ENCODE measurements at places on chromosomes 5 and 9. TPM values are rescaled to one million over a fixed set of nuclear protein-coding genes. Genes with fewer than 3 reads are reported as not detected.

DNA sequence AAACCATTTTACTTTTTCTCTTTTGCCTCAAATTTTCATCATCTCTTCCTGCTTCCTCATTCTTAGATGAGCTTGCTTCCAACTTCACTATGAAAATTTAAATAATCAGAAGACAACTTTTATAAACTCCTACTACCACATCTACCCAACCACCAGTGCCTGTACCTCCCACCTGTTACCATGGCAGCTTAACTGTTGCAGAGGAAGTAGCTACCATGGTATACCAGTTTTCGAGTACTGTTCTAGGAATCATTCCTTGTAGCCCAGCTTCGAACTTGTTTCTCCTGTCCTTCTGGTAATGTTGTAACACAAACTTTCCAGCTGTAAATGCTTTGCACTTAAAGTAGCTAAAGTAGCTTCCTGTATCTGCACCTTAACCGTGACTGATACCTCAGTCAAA, 266.8 kb upstream of the NREP start:
- no peaks in the 10 kb centered on the region for H3K36me3 ChIP-seq
- no peaks in the 10 kb centered on the region for H3K27me3 ChIP-seq
- no peak overlapping the region for H3K27ac ChIP-seq

GRCh38 chr5:118965890-118966289, 22.5 kb downstream of the DTWD2 start:
- no peak overlapping the region for H3K27ac ChIP-seq
- H3K36me3 ChIP-seq, result peaks cover 4% of the 10 kb centered on the region
- H3K4me3 ChIP-seq, result no peak overlapping the region
- DNase-seq, result no peak
- H3K4me1 ChIP-seq, result no peaks in the 10 kb centered on the region

The PHF19 gene
- total RNA-seq, result 50.0 TPM

DNA sequence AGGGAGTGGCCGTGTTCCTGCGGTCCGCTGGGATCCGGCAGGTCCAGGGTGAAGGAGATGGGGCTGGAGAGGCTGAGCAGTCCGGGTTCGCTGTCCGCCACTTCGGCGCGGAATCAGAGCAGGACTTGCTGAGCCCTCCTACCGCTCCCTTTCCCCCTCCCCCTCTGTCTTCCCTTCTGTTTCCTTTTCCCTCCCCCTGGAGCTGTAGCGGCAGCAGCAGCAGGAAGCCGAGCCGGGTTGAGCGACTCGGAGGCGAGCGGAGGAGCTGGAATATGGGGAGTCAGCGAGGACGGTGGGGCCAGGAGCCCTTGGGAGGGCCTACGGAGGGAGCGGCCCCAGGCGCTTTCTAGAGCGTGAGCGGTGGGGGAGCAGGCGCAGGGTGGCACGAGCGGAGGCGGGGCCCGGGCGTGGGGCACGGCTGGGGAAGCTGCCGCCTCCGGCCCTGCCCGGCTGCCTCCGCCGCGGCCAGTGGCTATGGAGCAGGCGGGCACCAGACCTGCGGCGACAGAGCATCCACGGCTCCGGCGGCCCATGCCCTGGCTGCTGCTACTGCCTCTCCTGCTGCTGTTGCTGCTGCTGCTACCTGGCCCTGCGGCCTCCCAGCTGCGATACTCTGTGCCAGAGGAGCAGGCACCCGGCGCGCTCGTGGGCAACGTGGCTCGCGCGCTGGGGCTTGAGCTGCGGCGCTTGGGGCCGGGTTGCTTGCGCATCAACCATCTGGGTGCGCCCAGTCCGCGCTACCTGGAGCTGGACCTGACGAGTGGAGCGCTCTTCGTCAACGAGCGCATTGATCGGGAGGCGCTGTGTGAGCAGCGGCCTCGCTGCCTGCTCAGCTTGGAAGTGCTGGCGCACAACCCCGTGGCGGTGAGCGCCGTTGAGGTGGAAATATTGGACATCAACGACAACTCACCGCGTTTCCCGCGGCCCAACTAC, at the start of gene PCDHAC2:
TSS of gene PCDHAC2 (plus strand) at position 184 of the 933 bp plus-strand sequence. CDS start at position 475, 291 bp downstream.
- DNase-seq, result no peak
- no peak within 1 kb of the TSS for H3K27ac ChIP-seq
- no peaks in the 10 kb centered on the region for H3K4me1 ChIP-seq
- no peak within 1 kb of the TSS for H3K4me3 ChIP-seq

DNA sequence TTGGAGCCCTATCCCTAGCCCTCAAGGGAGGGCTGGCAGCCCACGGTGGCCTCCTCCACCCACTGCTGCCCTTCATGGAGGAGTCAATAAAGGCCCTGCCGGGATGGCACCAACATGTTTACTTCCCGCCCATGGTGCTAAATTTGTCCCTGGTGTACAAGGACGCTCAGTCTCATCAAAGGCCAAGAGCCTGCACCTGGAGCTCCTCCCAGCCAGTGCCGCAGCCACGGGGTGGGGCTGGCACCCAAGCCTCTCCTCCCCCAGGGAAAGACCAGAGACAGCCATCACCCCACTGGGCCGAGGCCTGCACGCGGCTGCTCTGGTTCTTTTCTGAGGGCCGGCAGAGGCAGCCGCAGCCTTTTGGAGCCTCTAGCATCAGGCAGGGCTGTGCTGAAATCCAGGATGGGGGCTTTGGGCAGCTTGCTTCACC, 34.8 kb upstream of the RXRA start:
- H3K4me3 ChIP-seq, result no peak overlapping the region
- H3K4me1 ChIP-seq, result no peaks in the 10 kb centered on the region
- no peak overlapping the region for H3K27ac ChIP-seq
- H3K36me3 ChIP-seq, result no peaks in the 10 kb centered on the region
- peaks cover 39% of the 10 kb centered on the region for H3K27me3 ChIP-seq

GRCh38 chr5:179120951-179121666, 60.9 kb downstream of the ZNF354C start:
- H3K27me3 ChIP-seq, result peaks cover 5% of the 10 kb centered on the region
- H3K36me3 ChIP-seq, result peaks cover 26% of the 10 kb centered on the region
- H3K27ac ChIP-seq, result no peak overlapping the region
- DNase-seq, result no peak

DNA sequence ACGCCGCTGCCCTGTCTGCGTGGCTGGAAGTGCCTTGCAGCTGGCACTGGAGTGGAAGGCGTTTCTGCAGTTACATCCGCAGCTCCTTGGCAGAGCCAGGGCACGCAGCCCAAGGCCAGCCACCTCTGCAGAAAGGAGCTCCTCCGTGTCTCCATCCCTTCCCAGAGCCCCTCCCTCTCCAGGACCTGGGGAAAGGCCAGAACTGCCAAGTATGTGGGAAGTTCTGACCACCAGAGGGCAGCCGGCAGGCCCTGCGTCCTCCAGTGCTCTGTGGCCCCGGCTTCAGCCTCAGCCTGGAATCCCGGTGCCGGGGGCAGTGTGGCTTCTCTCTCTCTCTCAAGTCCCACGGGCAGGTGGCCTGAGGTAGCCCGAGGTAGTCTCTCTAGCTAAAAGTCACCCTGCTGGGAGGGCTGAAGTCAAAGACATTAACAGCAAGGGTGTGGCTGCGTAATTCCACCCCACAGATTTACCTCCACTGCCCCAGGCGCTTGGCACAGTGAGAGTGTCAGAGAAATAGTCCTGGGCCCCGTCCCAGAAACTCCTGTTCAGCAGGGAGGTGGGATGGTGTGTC, 101.7 kb upstream of the FCN2 start:
- peaks cover 42% of the 10 kb centered on the region for H3K4me1 ChIP-seq
- DNase-seq, result peak; percentile 29
- H3K27ac ChIP-seq, result peak overlapping the region; percentile 16

The FAM78A gene
- 0.63 TPM for total RNA-seq

- H3K27ac ChIP-seq, result no peak overlapping the region
- peaks cover 28% of the 10 kb centered on the region for H3K27me3 ChIP-seq
- H3K4me3 ChIP-seq, result no peak overlapping the region
- peak; percentile 4 for DNase-seq
- no peaks in the 10 kb centered on the region for H3K36me3 ChIP-seq
These were observed 24.8 kb downstream of the CCNJL start for GRCh38 chr5:160287378-160288051.

The TAF11L5 gene
- not detected for total RNA-seq

The CMBL gene
- 27.2 TPM for total RNA-seq

- no peaks in the 10 kb centered on the region for H3K36me3 ChIP-seq
These were observed 290.5 kb downstream of the SLF1 start for GRCh38 chr5:94908889-94909480.

- no peak for DNase-seq
- H3K36me3 ChIP-seq, result no peaks in the 10 kb centered on the region
- no peaks in the 10 kb centered on the region for H3K27me3 ChIP-seq
- H3K4me3 ChIP-seq, result no peak overlapping the region
- no peak overlapping the region for H3K27ac ChIP-seq
- no peaks in the 10 kb centered on the region for H3K4me1 ChIP-seq
These were observed 2062.7 kb upstream of the CDH6 start for GRCh38 chr5:29130786-29131185.

The ECSCR gene
- 0.60 TPM for total RNA-seq

DNA sequence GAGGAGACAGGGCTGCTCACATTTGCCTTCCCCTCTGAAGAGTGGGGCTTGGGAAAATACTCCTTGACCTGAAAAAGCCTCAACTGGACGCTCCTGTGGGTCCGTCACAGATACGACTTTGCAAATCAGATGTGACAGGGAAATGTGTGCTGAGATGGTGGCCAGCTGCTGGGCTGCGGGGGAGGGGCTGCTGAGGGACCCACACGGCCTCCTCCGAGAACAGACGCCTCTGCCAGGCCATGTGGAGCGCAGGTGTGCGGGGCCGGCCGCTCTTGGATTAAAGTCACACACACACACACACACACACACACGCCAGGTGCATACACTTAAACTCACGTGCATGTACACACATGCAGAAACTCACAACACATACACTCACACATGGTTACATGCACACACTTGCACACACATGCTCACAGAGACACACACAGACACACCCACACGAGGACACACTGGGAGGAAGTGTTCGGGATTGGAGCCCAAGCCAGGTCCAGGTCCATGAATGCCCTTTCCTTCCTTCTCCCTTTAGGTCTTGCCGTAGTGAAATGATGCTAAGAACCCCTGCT, 167.4 kb downstream of the GAPVD1 start:
- H3K36me3 ChIP-seq, result no peaks in the 10 kb centered on the region
- no peaks in the 10 kb centered on the region for H3K4me1 ChIP-seq
- no peak overlapping the region for H3K27ac ChIP-seq

The GRM6 gene
- total RNA-seq, result not detected

- H3K4me3 ChIP-seq, result no peak overlapping the region
- no peak for DNase-seq
- no peaks in the 10 kb centered on the region for H3K4me1 ChIP-seq
These were observed 409.7 kb downstream of the IRX1 start for GRCh38 chr5:4005335-4005734.

The TAS2R1 gene
- not detected for total RNA-seq

GRCh38 chr5:117220730-117221129, 646.1 kb upstream of the SEMA6A start:
- no peak overlapping the region for H3K27ac ChIP-seq
- DNase-seq, result no peak
- no peak overlapping the region for H3K4me3 ChIP-seq
- no peaks in the 10 kb centered on the region for H3K27me3 ChIP-seq

DNA sequence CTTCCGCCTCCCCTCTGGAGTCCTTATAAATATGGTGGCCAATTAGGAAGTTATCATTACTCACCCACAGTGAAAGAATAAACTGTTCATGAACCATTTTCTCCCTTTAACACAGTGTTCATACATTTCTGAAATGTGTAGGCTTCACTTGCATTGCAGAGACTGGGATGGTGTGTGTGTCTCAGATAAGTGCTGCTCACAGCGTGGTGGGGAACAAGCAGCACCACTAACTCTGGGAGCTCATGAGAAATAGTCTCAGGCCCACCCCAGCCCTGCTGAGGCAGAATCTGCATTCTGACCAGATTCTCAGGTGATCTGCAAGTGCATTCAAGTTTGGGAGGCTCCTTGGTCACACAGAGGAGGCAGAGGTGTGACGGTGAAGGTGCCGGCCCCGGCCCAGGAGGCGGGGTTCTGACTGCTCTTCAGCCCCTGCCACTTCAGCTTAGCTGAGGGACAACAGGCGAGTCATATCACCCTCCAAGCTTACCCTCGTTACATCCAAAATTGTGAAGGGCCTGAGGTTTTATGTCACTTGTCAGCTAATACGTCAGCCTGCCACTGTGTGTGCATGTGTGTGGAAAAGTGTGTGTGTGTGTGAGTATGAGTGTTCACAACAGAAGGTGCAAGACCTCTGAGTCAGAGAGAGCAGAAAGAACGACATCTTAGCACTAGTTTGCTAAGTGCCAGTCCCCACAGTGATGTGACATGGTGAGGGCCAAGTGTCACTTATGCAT, 34.7 kb downstream of the DAP start:
- H3K4me1 ChIP-seq, result peaks cover 90% of the 10 kb centered on the region
- DNase-seq, result no peak
- peaks cover 5% of the 10 kb centered on the region for H3K27me3 ChIP-seq
- peak overlapping the region; percentile 98 for H3K27ac ChIP-seq
- H3K36me3 ChIP-seq, result peaks cover 54% of the 10 kb centered on the region

DNA sequence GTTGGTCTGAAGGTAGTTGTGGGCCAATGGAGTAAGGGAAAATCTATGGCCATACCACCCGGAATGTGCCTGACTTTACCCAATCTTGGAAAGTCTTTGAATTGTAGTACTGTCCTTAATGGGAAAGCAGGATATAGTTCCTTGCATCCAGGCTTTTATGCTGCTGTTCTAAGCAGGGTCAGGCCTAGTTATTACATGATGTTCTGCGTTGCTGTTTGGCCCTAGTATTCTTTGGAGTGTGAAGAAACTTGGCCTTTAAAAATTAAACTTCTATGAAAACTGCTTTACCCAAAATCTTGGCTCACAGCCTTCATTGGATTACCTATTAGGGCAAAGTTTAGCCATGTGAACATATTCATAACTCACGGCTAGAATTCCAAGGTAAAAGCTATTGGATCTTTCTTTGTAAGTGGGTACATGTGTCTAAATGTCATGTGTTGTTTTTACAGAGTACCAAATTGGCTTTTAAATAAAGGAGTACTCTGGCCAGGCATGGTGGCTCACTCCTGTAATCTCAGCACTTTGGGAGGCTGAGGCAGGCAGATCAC, 211.1 kb downstream of the DTWD2 start:
- no peaks in the 10 kb centered on the region for H3K36me3 ChIP-seq
- H3K27ac ChIP-seq, result no peak overlapping the region
- no peaks in the 10 kb centered on the region for H3K27me3 ChIP-seq

The AK8 gene
- 0.10 TPM for total RNA-seq

The NKD2 gene
- not detected for total RNA-seq

GRCh38 chr5:34648840-34649158, 7.3 kb upstream of the RAI14 start:
- H3K4me1 ChIP-seq, result peaks cover 34% of the 10 kb centered on the region
- H3K27ac ChIP-seq, result peak overlapping the region; percentile 52
- no peaks in the 10 kb centered on the region for H3K36me3 ChIP-seq
- no peak for DNase-seq
- no peak overlapping the region for H3K4me3 ChIP-seq

GRCh38 chr9:126219166-126219565, 107.5 kb upstream of the MVB12B start:
- peaks cover 42% of the 10 kb centered on the region for H3K27me3 ChIP-seq
- no peak overlapping the region for H3K4me3 ChIP-seq
- no peak for DNase-seq
- no peak overlapping the region for H3K27ac ChIP-seq
- 0 out of 2 replicates have a peak, but pooled peaks cover 4% of the 10 kb centered on the region for H3K36me3 ChIP-seq

GRCh38 chr5:150484964-150485692, 22.8 kb upstream of the NDST1 start:
- H3K27ac ChIP-seq, result peak overlapping the region; percentile 81
- DNase-seq, result no peak
- peak overlapping the region; percentile 83 for H3K4me3 ChIP-seq
- H3K4me1 ChIP-seq, result peaks cover 61% of the 10 kb centered on the region
- H3K27me3 ChIP-seq, result peaks cover 5% of the 10 kb centered on the region

The THBS4 gene
- total RNA-seq, result 0.21 TPM

- H3K36me3 ChIP-seq, result no peaks in the 10 kb centered on the region
- H3K27ac ChIP-seq, result no peak overlapping the region
- H3K4me3 ChIP-seq, result peak overlapping the region; percentile 63
- DNase-seq, result no peak
- H3K4me1 ChIP-seq, result peaks cover 22% of the 10 kb centered on the region
These were observed 10.6 kb downstream of the MYOZ3 start for GRCh38 chr5:150671509-150672236.
